Left forelimb (tissue), 1 donor: ENCODE measurements at places on chromosomes 6 and 20.

GRCh38 chr6:155310596-155310995 lies 3.7 kb downstream of the TFB1M start:
- no peak for DNase-seq

GRCh38 chr6:28489366-28490204 lies 26.0 kb downstream of the GPX6 start:
- peak; percentile 67 for DNase-seq

DNA sequence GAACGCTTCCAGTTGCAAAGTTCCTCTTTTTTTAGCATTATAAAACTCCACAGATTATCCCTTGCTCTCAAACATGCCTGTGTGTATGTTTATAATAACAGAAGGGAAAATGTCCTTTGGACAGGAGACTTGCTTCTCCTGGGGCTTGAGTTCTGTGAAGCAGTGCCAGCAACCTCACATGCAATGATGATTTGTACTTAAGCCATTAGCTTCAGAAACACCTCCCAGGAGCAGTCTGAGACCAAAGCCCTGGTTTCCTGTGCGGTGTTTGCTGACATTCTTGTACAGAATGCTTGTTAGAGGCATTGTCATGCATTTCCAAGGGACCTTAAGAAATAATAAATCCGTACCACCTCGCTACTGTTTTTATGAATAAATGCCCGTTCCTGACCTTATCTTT lies 752.8 kb downstream of the CBLN4 start:
- no peak for DNase-seq

GRCh38 chr6:161630674-161631073 lies 356.8 kb upstream of the AGPAT4 start:
- no peak for DNase-seq

DNA sequence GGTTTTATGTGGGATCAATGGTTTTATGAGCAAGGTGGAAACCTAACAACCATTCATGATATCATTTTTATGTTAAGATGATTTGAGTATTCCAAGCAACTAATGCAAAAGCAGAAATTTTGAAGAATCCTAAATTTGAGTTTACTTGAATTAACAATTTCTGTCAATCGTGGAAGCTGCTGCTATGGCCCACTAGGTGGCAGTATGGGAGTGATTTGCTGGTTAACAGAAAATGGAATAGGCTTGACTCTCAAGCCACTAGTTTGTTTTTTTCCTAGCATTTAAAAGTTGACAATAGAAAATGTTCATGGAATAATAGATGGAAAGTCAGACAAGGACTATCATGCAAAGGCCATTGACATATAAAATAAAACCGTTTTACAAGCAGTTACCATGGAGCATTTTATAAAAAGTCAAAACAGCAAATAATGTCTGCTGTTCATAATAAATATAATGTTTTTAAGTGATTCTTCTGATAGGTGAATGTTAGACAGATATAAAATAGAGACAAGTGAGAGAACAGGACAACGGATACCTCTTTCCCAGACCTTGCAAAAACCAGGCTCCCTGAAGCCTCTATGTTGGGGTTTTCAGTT lies 43.0 kb upstream of the TMEM200A start:
- DNase-seq: no peak

- DNase-seq: no peak
Measured at GRCh38 chr20:56554869-56555268, 21.8 kb downstream of the FAM209B start.

DNA sequence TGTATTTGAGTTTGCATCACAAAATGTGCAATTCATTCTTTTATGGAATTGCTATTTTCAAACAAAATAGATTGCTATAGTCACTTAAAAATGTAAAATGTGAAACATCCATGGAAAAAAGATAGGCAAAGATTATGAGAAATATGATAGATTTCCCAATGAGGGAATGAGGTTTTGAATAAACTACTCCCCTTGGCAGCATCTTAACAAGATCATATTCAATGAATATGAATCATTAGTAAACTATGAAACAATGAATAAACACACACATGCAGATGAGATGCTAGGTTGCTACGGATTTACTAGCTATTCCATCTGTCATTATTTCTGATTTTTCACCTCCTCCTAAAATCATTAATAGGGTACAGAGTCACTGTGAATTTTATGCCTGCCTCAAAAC lies 401.8 kb downstream of the PHF3 start:
- no peak for DNase-seq
